ENCODE measurements at places on chromosomes 2 and 18.

- no peak for DNase-seq
These were observed 172.3 kb downstream of the PID1 start for GRCh38 chr2:229098801-229099200.

GRCh38 chr2:207913772-207914358 is 111.5 kb downstream of the PLEKHM3 start:
- DNase-seq: no peak

DNA sequence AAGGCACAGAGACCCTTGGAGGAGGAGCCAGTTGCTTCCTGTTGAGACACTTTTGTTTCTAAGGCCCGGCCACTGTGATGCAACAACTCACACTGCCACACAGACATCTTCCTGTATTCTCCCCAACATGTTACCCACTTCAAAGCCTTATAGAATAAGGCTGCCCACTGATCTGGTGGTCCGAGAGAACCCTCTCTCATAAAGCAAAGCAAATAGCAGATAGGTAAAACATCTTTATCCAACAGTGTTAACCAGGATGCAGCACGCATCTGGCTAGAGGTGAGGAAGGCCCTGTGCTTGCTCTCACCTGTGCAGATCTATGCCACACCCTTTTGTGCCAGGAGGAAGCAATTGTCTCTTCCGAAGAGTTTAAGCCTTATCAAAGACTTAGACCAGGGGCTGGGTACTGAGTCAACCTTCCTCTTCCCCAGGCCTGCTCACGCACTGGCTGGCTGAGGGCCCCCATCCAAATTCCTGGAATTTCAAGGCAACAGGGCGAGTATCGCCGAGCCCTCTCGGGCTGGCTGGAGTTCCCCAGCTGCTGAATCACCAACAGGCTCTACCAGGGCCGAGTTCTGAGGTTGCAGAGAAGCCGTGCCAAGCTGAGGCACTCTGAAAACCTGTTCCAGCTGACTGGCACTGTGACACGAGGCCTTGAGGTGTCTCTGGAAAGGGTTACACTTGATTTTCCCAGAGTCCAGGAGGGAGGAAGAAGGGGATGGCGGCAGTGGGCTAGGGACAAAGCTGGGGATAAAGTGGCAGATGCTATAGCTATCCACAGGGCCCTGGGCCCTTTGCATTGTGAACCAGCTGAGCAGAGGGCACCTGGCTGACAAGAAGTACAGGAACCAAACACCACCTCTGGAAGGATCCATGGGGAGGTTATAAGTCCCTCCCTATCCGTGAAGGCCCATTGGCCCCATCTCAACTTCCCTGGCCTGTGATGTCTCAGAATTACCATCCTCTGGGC is 29.3 kb downstream of the TGFA start:
- DNase-seq: no peak

GRCh38 chr2:225171350-225171749 is 129.1 kb upstream of the DOCK10 start:
- DNase-seq: no peak
